PC-3 (cell line): ENCODE measurements at places on chromosomes 13 and 19.

- DNase-seq = no peak
These were observed 29.9 kb downstream of the TINCR start for GRCh38 chr19:5537870-5538269.

- DNase-seq = no peak
These were observed 148.7 kb downstream of the FOXO1 start for GRCh38 chr13:40517486-40518480.

DNA sequence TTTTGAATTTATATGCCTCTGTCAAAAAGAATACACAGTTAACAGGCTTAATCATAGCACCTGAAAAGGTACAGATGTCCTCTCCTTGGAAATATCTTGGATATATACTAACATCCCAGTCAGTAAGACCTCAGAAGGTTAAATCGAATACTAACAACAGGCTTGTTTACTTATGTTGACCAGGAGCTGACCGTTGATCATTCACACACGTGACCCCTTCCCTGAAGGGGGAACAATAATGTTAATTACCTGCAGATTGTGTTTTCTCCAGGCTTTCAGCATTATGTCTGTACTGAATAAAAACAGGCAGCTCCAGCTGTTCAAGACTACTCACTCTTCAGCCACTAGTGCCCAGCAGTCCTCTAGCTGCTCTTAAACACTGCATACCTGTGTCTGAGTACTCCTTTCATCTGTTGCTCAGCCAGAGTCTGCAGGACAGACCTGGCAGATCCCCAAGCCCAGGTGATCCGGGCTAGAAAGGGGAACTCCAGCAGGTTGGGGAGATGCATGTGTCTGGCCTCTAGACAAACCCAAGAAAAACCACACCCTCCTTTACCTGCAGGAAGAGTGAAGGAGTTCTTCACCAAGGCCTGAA is 163.9 kb downstream of the RNF17 start:
- no peak for DNase-seq

- peak; percentile 40 for DNase-seq
These were observed 17.0 kb downstream of the RXFP2 start for GRCh38 chr13:31756346-31756745.

DNA sequence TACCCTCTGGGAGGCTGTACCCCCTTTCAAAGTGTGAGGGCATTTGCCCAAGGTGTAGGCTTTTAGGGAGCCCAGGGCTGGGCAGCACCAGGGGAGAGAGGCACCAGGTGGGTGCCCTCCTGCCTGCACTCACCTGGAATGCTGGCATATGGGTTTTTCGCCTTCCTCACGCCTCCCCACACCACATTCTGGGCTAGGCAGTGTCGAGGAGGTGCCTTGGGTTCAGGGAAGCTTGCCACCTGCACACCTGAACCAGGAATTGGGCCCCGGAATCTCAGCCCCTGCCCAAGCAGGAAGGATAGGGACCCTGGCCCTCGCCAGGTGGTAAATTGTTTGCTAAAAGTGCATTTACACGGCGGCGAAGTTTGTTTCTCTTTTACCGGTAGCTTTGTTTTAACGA is 5.1 kb upstream of the TSHZ3 start:
- DNase-seq = no peak

GRCh38 chr13:76668716-76669115 is 217.5 kb downstream of the KCTD12 start:
- DNase-seq = no peak

GRCh38 chr19:53772943-53773342 is 51.2 kb downstream of the NLRP12 start:
- peak; percentile 87 for DNase-seq

GRCh38 chr13:59906413-59907049 is 257.2 kb downstream of the DIAPH3 start:
- DNase-seq = peak; percentile 41

DNA sequence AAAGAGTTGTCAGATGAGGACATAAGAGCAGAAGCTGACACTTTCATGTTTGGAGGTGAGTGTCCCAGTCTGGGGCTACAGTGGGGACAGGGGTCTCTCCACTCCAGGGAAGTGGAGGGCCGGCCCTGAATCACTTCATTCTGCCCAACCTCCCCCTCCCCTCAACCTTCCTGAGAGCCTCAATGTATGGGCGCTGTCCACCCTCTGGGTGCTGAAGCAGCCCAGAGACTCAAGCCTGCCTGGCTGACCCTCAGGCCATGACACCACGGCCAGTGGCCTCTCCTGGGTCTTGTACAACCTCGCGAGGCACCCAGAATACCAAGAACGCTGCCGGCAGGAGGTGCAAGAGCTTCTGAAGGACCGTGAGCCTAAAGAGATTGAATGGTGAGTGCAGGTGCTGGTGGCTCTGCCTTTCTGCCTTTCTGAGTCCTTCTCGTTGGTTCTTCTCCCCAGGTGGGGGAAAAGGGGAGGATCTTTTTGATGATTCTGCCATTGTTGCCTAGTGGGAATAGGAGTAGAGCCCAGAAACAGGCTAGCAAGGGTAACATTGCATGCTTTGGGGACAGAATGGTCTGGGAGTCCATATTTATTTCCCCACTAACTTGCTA is 8.8 kb downstream of the CYP4F8 start:
- peak; percentile 37 for DNase-seq

DNA sequence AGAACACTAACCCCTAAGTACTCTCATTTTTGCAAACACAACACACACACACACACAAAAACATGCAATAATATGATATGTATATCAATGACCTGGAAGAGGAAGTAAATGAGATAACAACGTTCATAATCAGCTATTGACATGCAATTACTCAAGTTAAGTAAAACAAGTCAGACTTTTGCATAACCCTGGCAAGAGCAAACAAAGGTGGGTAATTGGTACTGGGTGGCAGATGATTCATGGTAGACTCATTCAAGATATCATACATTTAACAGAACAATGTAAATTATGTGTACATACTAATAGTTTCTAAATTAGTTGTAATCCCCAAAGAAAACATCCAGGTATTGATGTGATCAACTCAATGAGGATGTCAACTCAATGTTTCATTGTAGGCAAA is 508.8 kb downstream of the DACH1 start:
- peak; percentile 20 for DNase-seq

DNA sequence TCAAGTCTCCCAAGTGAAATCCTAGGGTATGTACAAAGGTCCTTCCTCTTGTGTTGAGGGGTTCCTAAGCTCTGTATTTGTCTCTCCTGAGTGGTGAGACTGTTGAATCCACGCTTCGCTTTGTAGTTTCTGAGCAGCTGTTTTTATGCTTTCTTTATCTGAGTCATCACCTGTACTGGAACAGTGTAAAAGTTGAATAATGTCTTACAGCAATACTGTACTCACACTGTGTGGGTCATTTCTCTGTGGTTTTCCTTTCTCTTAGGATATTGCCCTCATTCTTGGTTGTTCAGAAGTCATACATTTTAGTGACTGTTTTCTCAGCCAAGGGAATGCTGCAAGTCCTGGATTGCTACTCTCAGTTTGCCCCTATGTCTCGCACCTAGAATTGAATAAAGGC is 1596.6 kb downstream of the SLITRK5 start:
- peak; percentile 41 for DNase-seq

DNA sequence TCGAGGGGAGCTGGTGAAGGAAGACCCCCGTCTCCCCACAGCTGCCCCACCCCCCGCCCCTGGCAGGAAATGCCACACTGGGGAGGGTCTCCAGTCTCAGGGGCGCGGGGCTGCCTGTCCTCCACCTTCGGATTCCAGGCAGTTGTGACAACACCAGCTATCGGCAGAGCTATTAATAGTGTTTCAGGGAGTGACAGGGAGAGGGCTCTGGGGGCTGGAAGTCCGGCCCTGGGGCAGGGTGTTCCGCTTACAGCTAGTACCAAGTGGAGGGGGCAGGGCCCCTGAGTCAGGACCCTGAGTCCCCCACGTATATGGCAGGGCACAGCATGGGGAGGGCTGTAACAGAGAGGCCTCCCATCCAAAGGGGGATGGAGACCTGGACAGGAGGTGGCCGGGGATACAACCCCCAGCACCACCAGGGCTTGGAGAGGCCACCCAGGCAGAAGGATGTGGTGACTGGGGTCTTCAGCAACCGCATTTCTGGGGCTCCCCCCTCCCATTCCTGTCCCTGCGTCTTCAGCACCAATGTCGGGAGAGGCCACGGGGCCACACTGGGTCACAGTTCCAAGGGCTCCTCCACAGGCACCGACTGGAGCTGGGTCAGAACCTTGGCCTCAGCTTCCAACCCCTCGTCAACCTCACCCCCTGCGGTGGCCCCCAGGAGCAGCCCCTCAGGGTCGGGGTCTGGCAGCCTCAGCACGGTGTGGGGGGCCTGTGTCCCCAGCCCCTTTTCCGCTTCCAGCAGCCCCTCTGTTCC is 3.9 kb downstream of the SIX5 start:
- no peak for DNase-seq

GRCh38 chr19:28486926-28487325 is 726.0 kb downstream of the UQCRFS1 start:
- no peak for DNase-seq

DNA sequence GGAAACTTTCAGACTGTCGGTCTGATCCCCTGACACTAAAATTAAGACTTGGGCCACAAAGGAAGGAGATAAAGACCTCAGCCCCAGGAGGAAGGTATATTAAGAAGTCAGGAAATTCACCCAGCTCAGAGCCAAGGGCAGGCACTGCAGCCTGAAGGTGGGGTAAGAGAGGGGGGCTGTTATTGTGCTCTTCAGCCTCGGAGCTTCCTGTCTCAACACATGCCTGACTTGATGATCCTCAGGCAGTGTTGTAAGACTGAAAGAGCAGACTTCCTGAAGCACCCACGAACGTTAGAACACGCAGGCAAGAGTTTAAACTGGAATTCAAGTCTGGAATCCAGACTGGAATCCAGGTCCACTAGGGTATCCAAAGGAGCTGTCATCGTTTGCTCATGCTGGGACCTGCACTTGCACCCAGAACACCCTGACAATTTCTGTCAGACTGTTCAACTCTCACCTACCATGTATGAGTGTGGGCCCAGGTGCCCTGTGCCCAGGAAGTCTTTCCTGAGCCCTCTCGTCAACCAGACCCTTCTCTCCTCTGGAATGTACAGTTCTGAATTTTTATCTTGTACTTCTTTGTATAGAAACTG is 10.7 kb upstream of the FLT1 start:
- DNase-seq = no peak

DNA sequence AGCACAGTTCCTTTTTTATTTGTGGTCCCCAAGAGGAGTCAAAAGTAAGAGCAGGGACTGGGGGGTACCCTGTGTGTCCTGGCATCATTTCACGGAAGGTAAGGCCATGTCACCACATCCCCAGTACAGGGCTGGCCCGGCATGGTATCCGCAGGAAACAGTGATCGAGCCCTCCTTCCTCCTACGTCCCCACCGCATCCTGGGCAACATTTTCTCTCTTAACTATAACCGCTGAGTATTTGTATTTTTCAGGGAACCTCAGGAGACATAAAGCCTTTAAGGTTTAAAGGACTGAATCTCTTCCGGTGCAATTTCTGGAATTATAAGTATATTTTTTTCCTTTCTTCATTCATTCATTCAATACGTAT is 13.6 kb upstream of the LATS2 start:
- DNase-seq = no peak

GRCh38 chr13:27450921-27451471 is 632 bp upstream of the MTIF3 start:
- peak; percentile 81 for DNase-seq

DNA sequence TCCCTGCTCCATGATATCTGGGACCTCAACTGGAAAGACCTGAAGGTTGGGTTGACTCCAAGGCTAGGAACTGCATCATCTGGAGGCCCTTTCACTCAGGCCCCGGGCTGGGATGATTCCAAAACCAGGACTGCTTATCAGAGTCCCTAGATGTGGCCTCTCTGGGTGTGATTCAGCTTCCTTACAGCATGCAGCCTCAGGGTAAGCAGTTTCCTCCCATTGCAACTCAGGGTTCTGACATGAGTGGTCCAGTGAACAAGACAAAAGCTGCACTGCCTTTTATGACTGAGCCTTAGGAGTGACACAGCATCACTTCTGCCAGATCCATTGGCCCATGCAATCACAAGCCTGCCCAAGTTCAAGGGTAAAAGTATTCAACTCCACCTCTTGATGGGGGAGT is 502.8 kb downstream of the COG6 start:
- peak; percentile 46 for DNase-seq

DNA sequence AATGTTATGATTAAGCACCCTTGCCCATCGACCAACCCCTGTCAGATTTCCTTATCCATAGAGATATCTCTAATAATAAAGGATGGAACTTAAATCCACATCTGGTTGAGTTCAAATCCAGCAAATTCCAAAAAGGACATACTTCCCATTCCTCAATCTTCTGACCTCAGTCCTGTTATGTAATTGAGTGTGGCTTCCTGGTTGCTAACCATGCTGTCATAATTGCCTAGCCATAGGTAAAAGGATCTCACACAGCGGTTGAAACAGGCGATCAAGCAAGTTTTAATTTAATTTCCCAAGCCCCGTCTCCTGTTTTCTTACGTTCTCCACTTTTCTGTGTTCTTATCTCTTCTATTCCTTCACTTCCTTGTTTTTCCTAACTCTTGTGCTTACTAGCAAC is 550.3 kb downstream of the GPC6 start:
- peak; percentile 65 for DNase-seq

- peak; percentile 43 for DNase-seq
These were observed 699 bp downstream of the PTOV1 start for GRCh38 chr19:49851456-49852259.

DNA sequence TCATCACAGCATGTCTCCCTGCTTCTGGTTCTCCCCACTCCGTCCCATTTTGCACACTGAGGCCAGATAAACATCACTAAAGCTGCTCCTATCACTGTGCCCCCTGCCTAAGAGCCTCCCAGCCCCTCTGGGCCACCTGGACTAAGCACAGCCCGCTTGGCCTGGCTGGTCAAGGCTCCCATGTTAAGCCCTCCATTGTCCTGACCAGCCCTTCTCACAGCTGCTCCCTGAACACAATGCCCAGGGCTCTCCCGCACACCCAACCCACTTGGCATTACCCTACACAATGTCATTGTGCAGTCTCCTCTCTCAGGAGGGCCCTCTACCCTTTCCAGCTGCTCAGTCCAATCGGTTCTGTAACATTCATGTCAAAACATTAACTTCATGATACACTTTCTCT is 133.4 kb downstream of the NUFIP1 start:
- DNase-seq = no peak

GRCh38 chr13:113820813-113821651 is 42.8 kb downstream of the GAS6 start:
- peak; percentile 82 for DNase-seq

- DNase-seq = peak; percentile 8
These were observed 599 bp downstream of the ZNF331 start for GRCh38 chr19:53538378-53539109.

- DNase-seq = no peak
These were observed 8.7 kb downstream of the RNU6-9 start for GRCh38 chr19:902093-902370.

GRCh38 chr13:79211377-79211776 is 194.7 kb downstream of the RBM26 start:
- no peak for DNase-seq

GRCh38 chr13:30577401-30577852 is 40.3 kb upstream of the USPL1 start:
- peak; percentile 90 for DNase-seq

GRCh38 chr19:49570997-49571676 is 9.2 kb downstream of the NOSIP start:
- DNase-seq = peak; percentile 44

DNA sequence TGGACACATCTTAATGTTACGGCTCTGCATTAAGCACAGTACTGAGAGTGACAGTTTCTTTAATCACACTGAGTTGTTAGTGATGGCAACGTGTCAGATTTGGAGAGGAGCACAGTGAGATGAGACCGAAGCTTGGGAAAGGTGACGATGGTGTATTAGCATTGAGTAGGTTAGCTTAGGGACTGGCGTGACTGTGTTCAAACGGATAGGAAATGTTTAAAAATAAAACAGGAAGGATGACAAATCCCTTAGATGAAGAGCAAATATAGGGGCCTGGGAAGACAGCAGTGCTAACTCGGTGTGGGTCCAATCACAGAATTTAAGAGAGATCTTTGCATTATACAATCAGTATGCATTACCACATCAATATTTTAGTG is 384.3 kb downstream of the HS6ST3 start:
- DNase-seq = no peak
